A673 (cell line): ENCODE measurements at places on chromosomes 1 and 21. TPM values are rescaled to one million over a fixed set of nuclear protein-coding genes. Genes with fewer than 3 reads are reported as not detected.

The INAVA gene
- 0.33 and 0.45 TPM in 2 replicates for total RNA-seq

The GUCA2B gene
- not detected in 2 replicates for total RNA-seq

The RGS5 gene
- total RNA-seq = 4.7 and 6.3 TPM in 2 replicates

The SLC37A1 gene
- 11.2 and 11.9 TPM in 2 replicates for total RNA-seq

The BCL2L15 gene
- 1.1 TPM in 2 replicates for total RNA-seq

The FAM3B gene
- total RNA-seq = not detected in 2 replicates

The TTLL7 gene
- 29.9 and 34.2 TPM in 2 replicates for total RNA-seq

The FCRL1 gene
- not detected in 2 replicates for total RNA-seq

The NEK7 gene
- 16.0 and 18.6 TPM in 2 replicates for total RNA-seq

The CD1E gene
- total RNA-seq = not detected in 2 replicates

The SUSD4 gene
- total RNA-seq = not detected in 2 replicates

The KMO gene
- 11.8 and 12.7 TPM in 2 replicates for total RNA-seq

The GPX7 gene
- total RNA-seq = 25.2 and 30.8 TPM in 2 replicates

DNA sequence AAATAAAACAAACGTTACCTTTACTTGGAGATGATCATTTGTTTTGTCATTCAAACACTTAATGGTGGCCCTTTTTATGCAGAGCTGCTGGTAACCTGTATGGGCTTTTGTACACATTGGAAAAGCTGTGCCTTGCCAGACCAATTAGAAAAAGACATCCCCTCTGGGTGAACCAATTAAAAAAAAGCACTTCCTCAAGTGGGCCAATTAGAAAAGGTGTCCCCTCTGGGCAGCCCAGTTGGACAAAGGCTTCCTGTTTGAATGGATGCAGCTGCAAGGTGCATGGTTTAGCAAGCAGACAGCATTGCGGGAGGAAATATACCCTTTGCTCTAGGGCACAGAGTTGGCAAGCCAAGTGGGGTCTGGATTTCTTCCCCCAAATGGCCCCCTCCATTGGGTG is 21.6 kb downstream of the HUNK start:
- no peaks in the 10 kb centered on the region for H3K36me3 ChIP-seq
- no peak overlapping the region for H3K27ac ChIP-seq
- DNase-seq = no peak

DNA sequence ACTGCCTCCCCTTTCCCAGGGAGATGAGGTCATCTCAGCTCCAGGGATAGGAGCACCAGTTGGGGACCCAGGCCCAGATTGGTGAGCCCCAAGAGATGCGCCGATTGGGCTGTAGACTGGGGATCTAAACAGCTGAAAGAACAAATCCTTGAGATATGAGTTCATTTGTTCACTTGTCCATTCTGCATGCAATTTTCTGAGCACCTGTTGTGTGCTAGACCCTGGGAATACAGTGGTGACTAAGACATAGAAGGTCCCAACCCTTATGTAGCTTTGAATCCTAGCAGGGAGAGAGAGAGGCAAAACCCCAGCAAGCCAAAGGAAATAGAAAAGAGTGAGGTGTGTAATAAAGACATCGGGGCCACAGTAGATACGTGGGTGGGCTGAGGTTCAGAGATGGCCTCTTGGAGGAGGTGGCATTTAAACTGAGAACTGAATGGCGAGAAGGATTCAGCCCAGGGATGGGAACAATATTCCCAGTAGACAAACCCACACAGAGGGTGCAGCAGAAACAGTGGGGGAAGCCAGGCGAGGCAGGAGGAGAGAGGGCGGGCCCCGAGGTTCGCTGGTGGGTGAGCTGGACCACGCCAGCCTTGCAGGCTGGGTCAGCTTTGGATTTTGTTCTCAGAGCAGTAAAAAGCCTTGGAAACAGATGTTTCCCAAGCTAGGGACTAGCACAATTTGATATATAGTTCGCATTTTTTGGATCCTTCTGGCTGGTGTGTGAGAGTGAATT is 105.6 kb upstream of the ACTL8 start:
- no peaks in the 10 kb centered on the region for H3K36me3 ChIP-seq
- no peak overlapping the region for H3K4me3 ChIP-seq
- no peak overlapping the region for H3K27ac ChIP-seq
- no peak for DNase-seq

DNA sequence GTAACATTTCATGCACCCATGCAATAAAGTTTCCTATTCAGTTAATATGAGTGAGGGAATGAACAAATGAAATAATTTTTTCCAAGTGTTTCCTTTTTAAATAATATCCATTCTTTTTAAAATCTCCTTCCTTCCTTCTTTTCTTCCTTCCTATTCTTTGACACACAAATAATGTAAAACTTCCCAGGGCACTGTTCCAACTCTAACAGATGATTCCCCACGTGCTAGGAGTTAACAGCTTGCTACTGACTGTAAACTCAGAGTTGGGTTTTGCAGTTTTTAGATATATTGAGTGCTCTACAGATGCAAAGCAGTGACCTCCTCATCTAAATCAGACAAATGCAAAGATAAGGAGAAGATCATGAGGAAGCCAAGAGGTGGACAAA is 54.0 kb upstream of the POU2F1 start:
- no peaks in the 10 kb centered on the region for H3K27me3 ChIP-seq
- H3K4me1 ChIP-seq = peaks cover 33% of the 10 kb centered on the region
- no peak overlapping the region for H3K4me3 ChIP-seq
- H3K27ac ChIP-seq = no peak overlapping the region

GRCh38 chr1:81007024-81007423 is 793.7 kb upstream of the ADGRL2 start:
- DNase-seq = no peak
- H3K36me3 ChIP-seq = no peaks in the 10 kb centered on the region

DNA sequence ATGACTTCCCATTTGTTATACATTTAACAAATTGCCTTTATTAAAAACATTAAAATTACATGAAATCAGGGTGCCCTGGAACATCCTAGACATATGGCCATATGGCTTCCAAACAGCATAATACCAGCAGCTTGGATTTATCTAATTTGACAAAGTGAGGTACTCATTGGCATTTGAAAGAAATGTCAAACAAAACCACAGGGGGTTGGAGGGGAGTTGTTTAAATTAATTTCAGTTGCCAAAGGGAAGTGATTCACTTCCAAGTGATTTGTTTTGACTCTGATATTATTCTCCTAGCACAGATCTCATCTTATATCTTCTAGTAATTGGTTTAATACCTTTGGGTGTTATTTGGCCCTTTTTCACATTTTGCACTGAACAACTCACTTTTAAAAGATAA is 24.5 kb upstream of the POU2F1 start:
- H3K27me3 ChIP-seq = no peaks in the 10 kb centered on the region
- peaks cover 15% of the 10 kb centered on the region for H3K4me1 ChIP-seq
- no peaks in the 10 kb centered on the region for H3K36me3 ChIP-seq
- no peak overlapping the region for H3K27ac ChIP-seq
- no peak overlapping the region for H3K4me3 ChIP-seq
- peak; percentile 93 for DNase-seq

DNA sequence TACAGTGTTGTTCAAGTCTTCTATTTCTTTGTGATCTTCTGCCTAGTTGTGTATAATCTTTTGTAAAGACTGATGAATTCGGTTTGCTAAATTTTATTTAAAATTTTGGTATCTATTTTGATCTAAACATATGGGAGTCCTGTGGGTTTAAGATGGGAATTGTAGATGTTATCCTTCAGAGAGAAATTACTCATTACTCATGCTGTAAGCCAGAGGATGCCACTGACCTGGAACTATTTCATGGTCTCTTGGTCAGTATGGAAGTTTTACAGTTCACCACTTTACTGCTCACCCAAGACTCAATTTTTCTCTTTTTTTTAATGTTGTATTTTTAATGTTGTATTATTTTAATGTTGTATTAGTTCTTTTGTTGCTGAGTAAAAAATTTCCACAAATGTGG is 138.6 kb upstream of the B3GALT2 start:
- no peaks in the 10 kb centered on the region for H3K27me3 ChIP-seq
- no peaks in the 10 kb centered on the region for H3K36me3 ChIP-seq
- no peak overlapping the region for H3K4me3 ChIP-seq
- H3K27ac ChIP-seq = no peak overlapping the region
- H3K4me1 ChIP-seq = no peaks in the 10 kb centered on the region
- DNase-seq = no peak

GRCh38 chr1:76835203-76835602 is 32.1 kb upstream of the ST6GALNAC5 start:
- no peak overlapping the region for H3K27ac ChIP-seq
- no peaks in the 10 kb centered on the region for H3K36me3 ChIP-seq
- H3K27me3 ChIP-seq = peaks cover 11% of the 10 kb centered on the region
- no peak for DNase-seq
- no peaks in the 10 kb centered on the region for H3K4me1 ChIP-seq

DNA sequence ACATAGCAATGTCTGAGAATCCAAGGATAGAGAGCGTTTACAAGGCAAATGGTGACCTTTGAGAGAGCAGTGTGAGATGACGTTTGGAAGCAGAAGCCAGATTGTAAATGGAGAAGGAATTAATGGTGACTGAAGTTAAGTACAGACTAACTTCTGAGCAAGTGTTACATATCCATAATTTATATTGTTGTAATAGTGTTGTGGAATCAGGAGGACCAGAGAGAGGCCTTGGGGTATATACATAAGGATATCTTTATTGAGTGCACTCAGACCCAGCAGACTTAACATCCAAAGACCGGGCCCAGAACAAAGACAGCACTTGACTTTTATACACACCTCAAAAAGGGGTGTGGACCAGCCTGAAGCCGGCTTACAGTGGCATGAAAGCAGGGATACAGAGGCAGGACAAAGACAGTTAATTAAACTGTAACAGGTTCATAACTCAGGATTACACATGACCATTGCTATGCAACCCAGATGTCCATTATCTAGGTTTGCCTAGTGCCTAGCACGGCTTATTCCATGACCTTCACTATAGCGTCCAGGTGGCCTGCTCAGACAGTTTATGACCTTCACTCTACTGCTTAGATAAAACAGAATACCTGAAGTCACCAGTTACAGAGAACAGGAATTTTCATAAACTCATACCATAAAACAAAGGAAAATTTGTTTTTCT is 2.7 kb upstream of the MGST3 start:
- H3K4me3 ChIP-seq = no peak overlapping the region
- H3K36me3 ChIP-seq = no peaks in the 10 kb centered on the region
- no peaks in the 10 kb centered on the region for H3K27me3 ChIP-seq
- no peak for DNase-seq
- H3K27ac ChIP-seq = no peak overlapping the region

DNA sequence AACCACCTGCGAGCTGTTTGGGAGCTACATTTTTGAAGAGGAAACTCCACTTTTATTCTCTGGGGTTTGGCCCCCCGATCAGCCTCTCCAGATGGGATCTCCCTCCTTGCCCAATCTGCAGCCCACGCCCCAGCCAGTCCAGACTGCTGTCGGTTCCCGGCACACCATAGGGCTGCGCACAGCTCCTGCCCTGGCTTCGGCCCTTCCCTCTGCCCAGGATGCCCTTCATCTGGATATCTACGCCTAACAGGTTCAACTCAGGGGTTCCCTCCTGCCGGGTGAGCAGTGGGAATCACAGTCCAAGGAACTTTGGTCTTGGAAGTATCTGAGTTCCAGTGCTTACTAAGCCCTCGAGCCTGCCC is 135.3 kb downstream of the KAZN start:
- H3K36me3 ChIP-seq = no peaks in the 10 kb centered on the region
- H3K27ac ChIP-seq = peak overlapping the region; percentile 72
- no peak overlapping the region for H3K4me3 ChIP-seq
- no peak for DNase-seq
- H3K27me3 ChIP-seq = no peaks in the 10 kb centered on the region
- H3K4me1 ChIP-seq = peaks cover 20% of the 10 kb centered on the region

DNA sequence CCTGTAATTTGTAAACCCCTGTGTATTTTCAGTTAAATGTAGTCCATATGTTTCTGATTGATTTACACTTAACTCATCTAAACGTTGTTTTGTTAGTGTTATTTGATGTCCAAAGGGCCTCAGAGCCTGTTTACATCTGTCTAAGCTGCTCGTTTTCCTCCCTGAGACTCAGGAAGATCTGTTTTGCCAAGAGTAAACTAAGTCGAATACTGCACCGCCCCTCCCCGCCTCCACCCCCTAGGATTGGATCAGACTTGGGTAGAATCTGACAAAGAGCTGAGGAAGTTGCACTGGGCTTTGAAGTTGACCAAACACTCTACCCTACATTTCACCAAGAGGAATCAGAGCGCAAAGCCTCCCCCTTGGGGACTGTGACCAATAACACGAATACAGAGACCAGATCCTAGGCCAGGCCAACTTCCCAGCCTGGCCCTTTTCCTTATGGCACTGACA is 206.9 kb upstream of the LMO4 start:
- H3K27ac ChIP-seq = no peak overlapping the region
- DNase-seq = no peak
- no peak overlapping the region for H3K4me3 ChIP-seq

DNA sequence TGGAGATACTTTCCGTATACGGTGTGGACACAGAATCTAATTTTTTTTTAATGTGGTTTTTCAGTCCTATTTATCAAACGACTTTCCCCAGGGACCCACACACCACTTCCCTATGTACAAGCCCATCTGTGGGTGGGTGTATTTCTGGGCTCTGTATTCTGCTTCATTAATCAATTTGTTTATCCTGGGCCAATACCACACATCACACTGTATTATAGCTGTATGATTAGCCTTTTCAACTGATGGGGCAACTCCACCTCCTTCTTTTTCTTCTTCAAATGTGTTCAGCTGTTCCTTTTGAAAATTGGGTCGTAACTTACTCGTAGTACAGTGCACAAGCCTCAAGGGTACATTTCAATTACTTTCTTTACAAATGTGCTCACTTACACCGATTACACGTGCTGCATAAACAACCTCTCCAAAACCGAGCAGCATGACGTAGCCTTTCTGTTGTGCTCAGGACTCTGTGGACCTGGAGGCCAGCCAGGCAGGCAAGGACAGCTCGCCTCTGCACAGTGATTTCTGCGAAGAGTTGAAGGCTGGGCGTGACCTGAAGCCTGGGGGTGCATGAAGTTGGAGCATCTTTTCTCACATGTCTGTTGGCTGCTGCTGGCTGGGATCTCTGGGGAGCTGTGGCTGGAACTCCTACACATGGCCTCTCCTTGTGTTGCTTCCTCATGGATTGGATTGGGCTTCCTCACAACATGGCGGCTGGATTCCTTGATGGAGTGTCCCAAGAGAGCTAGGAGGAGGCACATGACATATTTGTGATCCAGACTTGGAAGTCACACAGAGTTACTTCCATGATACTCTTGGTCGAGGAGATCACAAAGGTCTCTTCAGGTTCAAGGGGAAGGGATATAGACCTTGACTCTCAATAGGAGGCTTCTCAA is 126.5 kb downstream of the CRYAA start:
- no peak overlapping the region for H3K27ac ChIP-seq
- no peaks in the 10 kb centered on the region for H3K36me3 ChIP-seq
- H3K4me1 ChIP-seq = no peaks in the 10 kb centered on the region
- no peaks in the 10 kb centered on the region for H3K27me3 ChIP-seq
- H3K4me3 ChIP-seq = no peak overlapping the region
